Stimulated activated CD4-positive, alpha-beta T cell treated with anti-CD3 and anti-CD28 coated beads, Interleukin-2, amount 100 ng/mL, for 24 hours (primary cell): ENCODE measurements at places on chromosomes 12 and 14.

GRCh38 chr14:59161561-59162175 lies 26.8 kb upstream of the DAAM1 start:
- no peak for DNase-seq

DNA sequence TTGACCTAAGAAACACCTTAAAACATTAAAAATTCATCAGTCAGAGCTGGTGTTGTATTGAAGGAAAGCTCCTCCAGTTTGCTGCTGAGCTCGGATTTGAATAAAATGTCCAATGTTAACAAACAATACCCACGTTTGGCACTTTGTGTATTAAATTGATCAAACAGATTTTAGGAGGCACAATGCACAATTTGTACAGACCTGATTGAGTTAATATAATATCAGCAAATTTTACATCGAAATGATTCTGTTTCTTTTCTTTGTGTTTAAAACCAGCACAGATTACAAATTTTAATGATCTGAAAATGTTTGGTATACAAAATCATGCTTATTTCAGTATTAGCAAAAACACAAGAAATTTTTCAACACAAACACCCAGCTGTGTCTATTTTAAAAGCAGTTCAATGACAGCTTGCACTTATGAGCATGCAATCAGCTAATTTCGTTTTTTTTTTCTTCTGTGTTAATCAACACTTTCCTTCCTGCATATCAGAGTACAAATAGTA lies 2.8 kb upstream of the FOXG1 start:
- no peak for DNase-seq

DNA sequence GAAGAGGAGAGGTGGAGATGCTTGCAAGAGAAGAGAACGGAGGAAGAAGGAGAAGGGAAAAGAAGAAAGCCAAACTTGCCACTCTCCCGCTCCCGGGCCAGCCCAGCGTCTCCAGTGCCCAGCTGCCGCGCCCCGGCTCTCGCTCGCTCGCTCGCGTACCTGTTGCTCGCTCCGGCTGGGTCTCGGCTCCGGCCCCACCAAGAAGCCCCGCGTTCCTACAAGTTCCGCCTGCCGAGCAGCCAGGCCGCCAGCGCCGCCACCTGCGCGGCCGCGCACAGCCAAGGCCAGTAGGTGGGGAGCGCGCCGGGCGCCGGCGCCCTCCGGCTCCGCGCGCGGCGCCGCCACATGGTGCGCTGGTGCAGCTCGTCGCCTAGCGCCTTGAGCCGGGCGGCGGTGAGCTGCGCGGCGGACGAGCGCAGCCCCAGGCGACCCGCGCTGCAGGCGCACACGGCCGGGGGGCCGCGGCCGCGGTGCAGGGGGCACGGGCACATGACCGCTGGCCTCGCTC lies 370 bp downstream of the HRK start:
- peak; percentile 22 for DNase-seq

DNA sequence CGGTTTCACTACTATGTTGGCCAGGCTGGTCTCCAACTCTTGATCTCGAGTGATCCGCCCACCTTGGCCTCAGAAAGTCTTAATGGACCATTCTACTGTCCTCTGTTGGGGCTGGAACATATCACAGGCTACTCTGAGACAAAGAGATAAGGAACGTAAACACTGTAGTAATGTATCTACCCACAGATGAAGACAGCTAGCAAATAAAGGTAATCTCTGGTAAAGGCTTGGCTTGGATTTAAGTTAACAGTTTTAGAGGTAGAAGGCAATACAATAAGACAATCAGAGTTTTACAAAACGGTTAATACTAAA lies 44.6 kb upstream of the ISM2 start:
- no peak for DNase-seq

- no peak for DNase-seq
Measured at GRCh38 chr12:78802593-78802992, 62.0 kb upstream of the SYT1 start.

DNA sequence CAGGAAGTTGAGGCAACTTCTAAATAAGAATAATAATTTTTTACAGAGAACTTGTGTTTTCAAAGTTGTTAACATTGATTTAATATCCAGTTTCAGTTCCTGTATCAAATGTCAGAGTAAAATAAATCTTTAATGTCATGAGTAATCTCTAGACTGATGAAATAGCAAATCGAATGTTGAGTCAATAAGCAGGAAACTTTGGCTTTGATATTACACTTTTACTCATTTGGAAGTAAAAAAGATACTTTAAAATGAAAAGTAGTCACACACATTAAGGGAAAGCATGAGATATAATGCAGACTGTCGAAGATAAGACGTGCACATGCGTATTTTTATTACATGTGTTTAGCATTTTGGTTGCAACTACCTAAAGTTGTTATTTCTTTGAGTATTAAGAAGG lies 78.2 kb upstream of the PTGDR start:
- no peak for DNase-seq

GRCh38 chr12:89547101-89547500 lies 21.3 kb upstream of the POC1B start:
- DNase-seq: no peak

DNA sequence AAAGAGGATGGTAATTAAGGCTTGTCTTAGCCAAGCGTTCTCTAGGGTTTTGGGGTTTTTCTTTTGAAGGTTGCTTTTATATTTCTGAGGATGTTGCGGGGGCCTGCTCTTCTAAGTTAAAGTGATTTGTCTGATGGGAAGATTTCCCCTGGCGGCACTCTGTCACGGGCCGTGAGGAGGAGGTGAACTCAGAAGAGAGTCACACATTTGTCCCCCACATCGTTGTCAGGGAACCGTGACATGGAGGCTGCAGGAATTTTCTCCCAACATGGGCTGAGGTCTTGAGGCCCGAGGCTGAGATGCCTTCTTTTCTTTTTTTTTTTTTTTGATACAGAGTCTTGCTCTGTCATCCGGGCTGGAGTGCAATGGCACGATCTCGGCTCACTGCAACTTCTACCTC lies 71.5 kb downstream of the ADGRD1 start:
- no peak for DNase-seq

- no peak for DNase-seq
Measured at GRCh38 chr12:56808954-56809353, 45.8 kb downstream of the HSD17B6 start.

DNA sequence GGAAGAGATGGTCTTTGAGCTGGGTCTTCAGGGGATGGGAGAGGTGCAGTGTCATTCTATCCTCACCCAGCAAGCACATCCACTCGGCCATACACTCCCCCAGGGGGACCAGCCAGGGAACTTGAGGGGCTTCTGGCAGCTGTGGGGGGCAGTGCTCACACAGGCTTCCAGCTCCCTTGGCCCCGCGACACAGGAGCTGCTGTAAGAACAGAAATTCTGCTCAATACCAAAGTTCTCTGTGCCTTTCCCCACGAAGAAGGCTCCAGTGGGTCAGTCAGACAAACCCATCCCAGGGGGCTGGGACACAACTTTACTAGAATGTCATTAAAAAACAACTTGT lies 289.1 kb upstream of the RTL1 start:
- DNase-seq: no peak
